ENCODE measurements at places on chromosomes 1 and 21.
A peak's percentile ranks its signal among the peaks of the same experiment; 100 is the strongest.

GRCh38 chr1:90671741-90672140 lies 45.4 kb downstream of the BARHL2 start:
- DNase-seq: no peak

DNA sequence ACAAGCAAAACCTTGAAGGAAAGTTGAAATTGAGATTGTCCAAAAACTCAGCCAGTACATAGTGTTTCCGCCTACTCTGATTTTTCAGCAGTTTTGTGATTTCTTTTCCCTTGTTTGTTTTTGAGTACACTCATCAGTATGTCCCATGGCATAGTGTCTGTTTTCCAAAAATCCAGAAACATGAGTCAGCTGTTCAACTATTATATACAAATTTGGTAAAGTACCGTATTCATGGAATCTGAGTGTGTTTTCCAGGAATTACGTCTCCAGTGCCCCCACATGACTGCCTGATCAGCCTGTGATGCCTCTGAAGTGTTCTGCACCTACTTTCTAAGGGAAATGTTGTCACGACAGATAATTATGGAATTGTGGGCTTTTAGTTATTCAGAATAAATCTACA lies 186.8 kb downstream of the LTN1 start:
- no peak for DNase-seq

DNA sequence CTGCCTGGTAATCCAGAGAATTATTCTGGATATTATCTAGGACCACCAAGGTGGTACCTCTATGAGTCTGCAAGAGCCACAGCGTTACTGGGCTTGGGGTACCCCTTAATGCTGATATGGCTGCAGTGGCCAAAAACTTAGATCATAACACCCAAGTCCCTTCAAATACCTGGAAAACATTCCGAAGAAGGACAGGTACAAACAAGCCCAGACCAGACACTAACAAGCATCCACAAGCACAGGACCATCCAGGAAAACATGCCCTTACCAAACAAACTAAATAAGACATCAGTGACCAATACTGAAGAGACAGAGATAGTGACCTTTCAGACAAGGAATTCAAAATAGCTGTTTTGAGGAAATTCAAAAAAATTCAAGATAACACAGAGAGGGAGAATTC lies 2.9 kb downstream of the C1orf105 start:
- DNase-seq: no peak

GRCh38 chr1:192161976-192162375 lies 3.7 kb downstream of the RGS18 start:
- no peak for DNase-seq

DNA sequence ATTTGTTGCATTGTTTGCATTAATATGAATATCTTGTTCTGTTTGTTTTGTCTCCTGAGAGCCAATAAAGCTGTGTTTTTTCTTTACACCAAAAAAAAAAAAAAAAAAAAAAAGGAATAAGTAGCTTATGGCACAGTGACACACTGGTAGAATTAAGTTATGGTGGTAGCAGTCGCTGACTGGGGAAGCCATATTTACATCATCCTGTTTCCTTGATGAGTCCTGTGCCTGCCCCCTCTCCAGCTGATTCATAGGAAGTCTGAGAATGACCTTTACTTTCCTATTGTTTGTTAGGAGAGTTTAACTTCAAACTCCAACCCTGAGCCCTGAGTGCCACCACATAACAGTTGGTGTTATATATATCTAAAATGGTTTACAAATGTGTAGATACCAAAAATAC lies 62.2 kb downstream of the OBSCN start:
- peak; percentile 56 for DNase-seq

- peak; percentile 6 for DNase-seq
These were observed 93.2 kb downstream of the EPHB2 start for GRCh38 chr1:22803833-22804232.

GRCh38 chr1:243734308-243734695 lies 115.7 kb downstream of the AKT3 start:
- DNase-seq: no peak

Measured in kidney tubule cell (primary cell).